ENCODE measurements at places on chromosomes 2 and 18.

DNA sequence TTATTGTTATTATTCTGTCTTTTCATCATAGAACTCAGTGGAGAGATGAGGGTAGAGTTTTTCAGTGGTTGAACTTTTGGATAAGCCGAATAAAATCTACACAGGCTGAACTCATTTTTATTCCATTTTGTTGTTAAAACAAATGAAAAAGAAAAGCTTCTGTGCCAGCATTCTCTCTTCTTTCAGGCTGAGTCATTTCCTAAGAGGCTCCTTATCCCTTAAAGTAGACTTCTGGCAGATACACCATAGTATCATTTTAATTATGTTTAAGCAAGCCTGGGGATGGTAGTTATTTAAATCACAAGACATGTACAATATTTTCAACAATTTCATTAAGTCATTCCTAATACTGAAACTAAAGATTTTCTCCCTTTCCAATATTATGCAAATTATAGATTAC, 1364.0 kb upstream of the NRXN1 start:
- no peak for DNase-seq

- DNase-seq = no peak
These were observed 183.0 kb downstream of the TCF4 start for GRCh38 chr18:55404832-55405465.

GRCh38 chr2:150549381-150549780, 61.9 kb upstream of the RND3 start:
- DNase-seq = no peak

GRCh38 chr18:36675076-36675475, 153.7 kb downstream of the TPGS2 start:
- DNase-seq = no peak

- no peak for DNase-seq
These were observed 87.6 kb upstream of the GALNT5 start for GRCh38 chr2:157169889-157170288.

- DNase-seq = no peak
These were observed 448 bp downstream of the IMPA2 start for GRCh38 chr18:11981543-11982366.

GRCh38 chr2:71927757-71928715, 219.6 kb downstream of the CYP26B1 start:
- no peak for DNase-seq

DNA sequence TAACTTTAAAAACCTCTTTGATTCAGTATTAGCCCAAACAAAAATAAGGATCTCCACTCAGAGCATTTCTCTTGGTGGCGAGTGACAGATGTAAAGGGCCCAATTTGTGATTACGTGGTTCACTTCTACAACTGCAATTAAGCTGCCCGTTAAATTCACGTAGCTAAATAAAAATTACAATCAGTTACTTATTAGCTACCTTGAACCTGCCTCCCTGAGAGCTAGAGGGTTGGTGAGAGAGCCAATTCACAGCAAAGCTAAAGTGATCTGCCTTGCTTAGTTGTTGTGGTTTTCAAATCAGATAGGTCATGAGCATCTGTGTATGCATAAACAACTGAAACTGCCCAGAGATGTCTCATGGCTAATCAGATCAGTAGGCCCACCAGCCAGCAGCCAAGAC, 156.7 kb downstream of the RNF152 start:
- no peak for DNase-seq

GRCh38 chr2:218856167-218856895, 3.3 kb upstream of the WNT6 start:
- no peak for DNase-seq

- DNase-seq = peak; percentile 35
These were observed 153.2 kb downstream of the HDAC4 start for GRCh38 chr2:239247401-239248245.

DNA sequence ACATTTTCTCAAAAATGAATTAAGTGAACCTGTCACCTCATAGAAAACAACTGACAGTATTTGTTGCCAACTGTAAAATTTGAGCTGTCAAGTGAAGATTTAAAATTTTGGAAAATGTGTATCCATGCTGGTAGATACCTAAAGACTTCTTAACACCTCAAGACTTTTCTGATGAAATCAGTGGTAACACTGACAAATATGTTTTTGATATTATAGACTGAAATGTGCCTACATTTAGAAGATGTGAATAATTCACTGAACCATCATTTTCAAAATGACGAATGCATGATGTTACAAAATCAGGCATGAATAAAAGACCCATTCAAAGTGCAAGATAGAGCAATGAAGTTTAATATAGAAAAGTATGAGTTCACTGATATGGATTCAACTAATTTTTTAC, 51.5 kb upstream of the ASPRV1 start:
- no peak for DNase-seq

GRCh38 chr2:27925766-27926472, 35.4 kb downstream of the BABAM2 start:
- DNase-seq = no peak

- DNase-seq = no peak
These were observed 24.6 kb downstream of the GCA start for GRCh38 chr2:162368494-162368893.

GRCh38 chr18:27750014-27750413, 426.9 kb downstream of the CDH2 start:
- DNase-seq = no peak

GRCh38 chr2:9708683-9709538, 78.1 kb upstream of the YWHAQ start:
- no peak for DNase-seq

- DNase-seq = no peak
These were observed 33.6 kb downstream of the LYPD6 start for GRCh38 chr2:149363958-149364357.

DNA sequence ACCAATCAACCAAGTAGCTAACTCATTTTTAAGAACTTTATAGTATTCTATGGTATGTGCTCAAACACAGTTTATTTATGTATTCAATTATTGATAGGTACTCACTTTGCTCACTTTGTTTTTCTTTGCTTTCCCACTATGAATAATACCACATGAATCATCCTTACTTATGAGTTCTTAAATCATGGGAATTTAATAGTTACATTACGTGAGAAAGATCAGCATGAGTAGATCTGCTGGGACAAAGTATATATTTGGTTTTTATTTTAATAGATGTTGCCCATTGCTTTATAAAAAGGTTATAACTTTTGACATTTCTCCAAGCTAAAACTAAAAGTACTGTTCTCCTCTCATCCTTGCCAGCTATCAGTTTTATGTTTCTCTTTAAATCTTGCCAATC, 390.7 kb downstream of the LRATD1 start:
- DNase-seq = no peak

DNA sequence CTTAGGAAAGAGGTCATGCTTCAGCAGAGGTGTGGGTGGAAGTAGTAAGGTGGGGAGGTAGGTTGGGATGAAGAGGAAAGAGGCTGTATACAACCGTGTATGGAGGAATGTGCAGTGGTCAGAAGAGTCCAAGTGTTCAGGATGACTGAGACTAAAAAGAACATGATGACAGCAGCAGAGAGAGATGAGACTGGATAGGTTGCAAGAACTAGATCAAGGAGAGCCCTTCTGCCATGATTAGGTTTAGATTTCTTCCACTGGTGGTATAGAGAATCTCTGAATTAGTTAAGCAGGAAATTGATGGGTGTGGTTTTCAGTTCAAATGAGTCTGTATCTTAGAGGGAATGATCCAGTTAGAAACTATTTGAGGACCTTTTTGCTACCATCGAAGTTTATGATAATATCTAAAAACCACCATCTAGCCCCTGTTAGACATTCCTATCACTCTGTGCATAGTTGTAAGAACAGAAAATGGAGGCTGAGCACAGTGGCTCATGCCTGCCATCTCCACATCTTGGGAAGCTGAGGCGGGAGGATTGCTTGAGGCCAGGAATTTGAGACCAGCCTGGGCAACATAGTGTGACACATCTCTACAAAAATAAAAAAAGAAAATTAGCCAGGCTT, 221.0 kb downstream of the LTBP1 start:
- DNase-seq = no peak

GRCh38 chr18:31490833-31491232, 7.1 kb upstream of the DSG2 start:
- DNase-seq = no peak

DNA sequence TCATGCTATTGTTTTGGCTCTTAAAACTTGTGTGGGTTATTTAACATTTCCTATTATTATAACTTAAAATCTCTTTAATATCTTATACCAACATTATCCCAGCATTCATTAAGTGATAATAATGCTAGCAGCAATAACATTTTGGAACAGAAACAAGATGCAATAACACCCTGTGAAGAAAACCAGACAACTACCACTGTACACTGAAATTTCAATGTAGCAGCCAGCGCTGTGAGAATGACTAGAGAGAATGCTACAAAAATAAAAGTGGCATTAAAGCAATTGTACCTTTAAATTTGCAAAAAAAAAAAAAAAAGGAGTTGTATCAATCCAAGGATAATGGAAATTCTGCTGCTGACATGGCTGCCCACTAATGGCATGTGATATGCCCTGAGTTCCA, 269.9 kb downstream of the TTC32 start:
- no peak for DNase-seq

- DNase-seq = no peak
These were observed 57.1 kb upstream of the GPR45 start for GRCh38 chr2:105184420-105184819.

GRCh38 chr2:130776550-130776949, 21.2 kb downstream of the AMER3 start:
- no peak for DNase-seq

- no peak for DNase-seq
These were observed at the start of gene DPP10 for GRCh38 chr2:114442510-114442909. Gene DPP10, plus strand, starts transcription at chr2:114442641.

DNA sequence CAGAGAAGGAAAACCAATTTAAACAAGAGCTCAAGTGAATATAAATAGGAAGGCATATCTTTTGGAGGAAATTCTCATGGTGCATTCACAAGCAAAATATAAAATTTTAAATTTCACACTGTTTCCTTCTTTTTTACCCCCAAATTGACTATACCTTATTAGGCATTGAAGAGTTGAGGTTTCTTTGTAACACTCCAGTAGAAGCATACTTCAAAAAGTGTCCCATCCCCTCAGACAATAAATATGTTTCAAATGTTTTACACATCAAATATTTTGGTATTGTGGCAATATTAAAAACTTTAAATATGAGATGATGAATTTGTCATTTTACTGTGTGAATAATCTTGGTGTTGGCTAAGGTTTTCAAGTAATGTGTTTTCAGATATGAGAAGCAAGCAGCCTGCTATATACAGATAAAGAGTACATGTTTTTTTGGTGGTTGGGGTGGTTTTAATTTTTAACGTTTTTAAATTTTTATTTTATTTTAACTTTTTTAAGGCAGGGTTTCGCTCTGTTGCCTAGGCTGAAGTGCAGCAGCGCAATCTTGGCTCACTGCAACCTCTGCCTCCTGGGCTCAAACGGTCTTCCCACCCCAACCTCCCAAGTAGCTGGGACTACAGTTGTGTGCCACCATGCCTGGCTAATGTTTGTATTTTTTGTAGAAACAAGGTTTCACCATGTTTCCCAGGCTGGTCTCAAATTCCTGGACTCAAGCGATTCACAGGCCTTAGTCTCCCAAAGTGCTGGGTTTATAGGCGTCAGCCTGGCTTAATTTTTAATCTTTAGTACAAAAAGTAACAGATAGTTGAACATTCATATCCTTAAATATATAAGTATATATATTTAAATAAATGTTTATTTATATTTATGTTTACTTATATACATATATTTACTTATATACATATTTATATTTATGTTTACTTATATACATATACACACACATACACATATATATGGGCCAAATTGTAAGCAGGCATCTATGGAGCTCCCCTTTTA, 36.5 kb upstream of the DLX1 start:
- no peak for DNase-seq

GRCh38 chr2:157181234-157181633, 76.3 kb upstream of the GALNT5 start:
- no peak for DNase-seq

- peak; percentile 34 for DNase-seq
These were observed 91.7 kb downstream of the KLF7 start for GRCh38 chr2:207073801-207074678.

DNA sequence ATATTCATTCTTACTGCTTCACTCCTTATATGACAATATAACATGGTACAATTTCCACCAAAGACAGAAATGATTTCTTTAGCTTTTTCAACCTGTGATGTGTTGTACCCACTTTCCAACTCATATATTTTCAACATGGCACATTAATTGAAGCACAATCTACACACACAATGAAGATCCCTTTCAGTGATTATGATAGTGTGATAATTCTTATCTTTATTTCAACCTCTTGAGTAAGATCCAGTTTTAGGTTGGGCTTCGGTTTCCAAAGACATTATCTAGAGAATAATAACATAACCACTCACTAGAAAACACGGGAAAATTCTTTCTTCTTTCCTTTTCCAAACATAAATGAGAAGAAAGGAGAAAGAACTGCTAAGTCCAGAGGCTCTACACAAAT, 3.4 kb upstream of the DSG3 start:
- DNase-seq = no peak

GRCh38 chr2:5528706-5529105, 163.5 kb upstream of the SOX11 start:
- no peak for DNase-seq

Measured in stimulated activated CD4-positive, alpha-beta T cell treated with anti-CD3 and anti-CD28 coated beads, Interleukin-2, amount 100 ng/mL, for 4 hours (primary cell).